ENCODE measurements at places on chromosomes 1 and 21.
A peak's percentile ranks its signal among the peaks of the same experiment; 100 is the strongest.

- DNase-seq, result no peak
Measured at GRCh38 chr1:172941945-172942344, 108.8 kb downstream of the TNFSF18 start.

- DNase-seq, result no peak
Measured at GRCh38 chr1:217602380-217602779, 28.5 kb downstream of the GPATCH2 start.

GRCh38 chr1:221761354-221762002 is 19.6 kb upstream of the DUSP10 start:
- DNase-seq, result no peak

DNA sequence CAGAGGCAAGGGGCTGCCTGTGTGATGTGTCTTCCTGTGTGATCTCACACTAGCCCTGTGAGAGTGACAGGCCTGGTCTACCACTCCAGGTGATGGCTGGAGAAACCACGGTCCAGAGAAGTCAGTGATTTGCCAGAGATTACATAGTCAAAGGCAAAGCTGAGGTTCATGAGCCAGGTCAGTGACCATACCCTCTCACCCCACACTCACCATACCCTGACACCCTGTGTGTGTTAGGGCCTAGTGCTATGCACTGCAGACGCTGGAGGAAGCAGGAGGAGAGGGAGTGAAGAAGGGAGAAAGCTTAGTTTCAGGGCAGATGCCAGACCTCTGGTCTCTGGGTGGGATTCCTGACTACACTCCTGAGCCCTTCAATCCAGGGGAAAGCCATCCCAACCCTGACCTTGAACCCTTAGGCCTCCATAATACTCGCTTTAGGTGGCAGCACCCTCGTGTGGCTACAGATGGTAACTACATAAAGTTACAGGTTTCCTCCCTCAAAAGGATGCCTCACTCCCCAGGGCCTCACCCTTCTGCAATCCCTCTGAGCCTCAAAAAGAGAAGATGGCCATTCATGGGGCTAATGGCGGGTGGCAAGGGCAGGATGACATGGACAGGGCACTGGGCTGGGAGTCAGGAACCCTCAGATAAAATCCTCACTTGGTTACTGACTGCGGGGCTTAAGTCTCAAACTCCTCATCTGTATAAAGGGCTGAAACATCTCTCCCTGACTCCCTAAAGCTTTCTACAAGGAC is 20.8 kb upstream of the SDC3 start:
- peak; percentile 74 for DNase-seq

DNA sequence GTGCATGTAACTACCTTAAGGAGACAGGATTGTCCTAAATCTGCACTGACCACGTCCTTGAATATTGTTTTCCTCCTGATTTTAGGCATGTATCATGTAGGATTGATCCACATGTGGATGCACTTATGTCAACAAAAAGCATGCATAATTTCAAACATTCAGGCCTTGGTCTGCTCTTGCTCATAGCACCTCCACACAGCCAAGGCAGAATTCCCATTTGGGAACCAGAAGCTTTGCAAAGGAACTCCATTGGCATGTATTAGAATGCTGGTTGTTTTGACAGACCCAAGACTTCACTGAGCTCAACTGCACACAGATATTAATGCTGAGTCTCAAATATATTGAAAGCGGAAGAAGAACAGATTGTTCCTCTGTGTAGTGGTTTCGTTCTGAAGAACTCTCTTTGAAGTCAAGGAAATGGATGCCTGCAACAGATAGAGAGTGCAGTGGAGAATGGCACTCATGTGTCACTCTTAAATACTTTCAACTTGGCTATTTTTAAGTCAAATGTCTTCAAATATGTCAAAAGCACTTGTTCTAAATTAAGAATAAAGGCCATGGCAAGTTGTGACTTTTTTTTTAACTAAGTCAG is 387.6 kb downstream of the LTN1 start:
- no peak for DNase-seq

GRCh38 chr21:37695111-37695510 is 221.1 kb downstream of the KCNJ6 start:
- DNase-seq, result no peak

- DNase-seq, result no peak
Measured at GRCh38 chr1:184260382-184260781, 126.4 kb upstream of the C1orf21 start.

- DNase-seq, result peak; percentile 72
Measured at GRCh38 chr1:235326719-235327558, 1.0 kb downstream of the ARID4B start.

DNA sequence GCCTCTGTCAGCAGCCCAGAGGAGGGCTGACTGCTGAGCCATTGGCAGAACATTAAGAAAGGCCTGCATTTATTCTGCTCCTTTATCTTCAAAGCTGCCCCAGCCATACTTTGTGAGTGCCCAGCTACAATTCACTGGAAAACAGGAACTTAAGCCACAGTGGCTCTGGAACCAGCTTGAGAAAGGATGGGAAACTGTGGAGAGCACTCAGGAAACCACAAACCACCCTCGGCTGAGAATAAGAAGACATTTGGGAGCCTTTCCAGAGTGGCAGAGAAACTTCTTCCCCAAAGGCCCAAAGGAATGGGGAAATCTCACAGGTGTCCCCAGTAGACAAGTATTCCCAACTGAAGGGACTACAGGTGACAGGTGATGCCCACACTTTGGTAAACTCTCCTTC is 1.8 kb downstream of the LAMB3 start:
- DNase-seq, result no peak

- DNase-seq, result peak; percentile 35
Measured at GRCh38 chr1:172588296-172589291, 55.6 kb downstream of the SUCO start.

DNA sequence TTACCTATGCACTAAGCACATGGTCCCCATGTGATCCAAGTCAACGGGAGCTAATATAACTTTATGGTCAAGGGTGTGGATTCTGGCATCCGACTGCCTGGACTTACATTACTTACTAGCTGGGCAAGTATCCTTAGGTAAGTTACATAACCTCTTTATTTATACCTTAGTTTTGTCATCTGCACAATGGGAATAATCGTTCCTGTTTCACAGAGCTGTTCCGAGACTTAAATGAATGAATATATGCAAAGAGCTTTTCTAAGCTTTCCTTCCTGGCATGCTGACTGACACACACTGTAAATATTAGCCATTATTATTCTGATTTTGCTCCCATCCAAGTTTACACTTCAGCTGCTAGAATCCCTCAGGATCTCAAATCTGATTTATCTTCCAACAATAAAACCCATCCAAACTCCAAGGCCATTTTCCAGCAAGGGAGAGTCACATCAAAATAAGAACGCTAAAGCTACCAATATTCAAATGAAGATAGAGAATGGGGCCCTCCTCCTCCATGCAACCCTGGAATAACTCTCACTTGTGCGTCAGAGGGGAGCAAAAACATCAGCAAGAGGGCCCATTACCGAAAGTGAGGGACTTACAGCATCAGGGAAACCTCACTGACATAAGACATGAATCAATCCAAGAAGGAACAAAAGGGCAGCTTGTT is 115.6 kb upstream of the KAZN start:
- DNase-seq, result no peak

- peak; percentile 82 for DNase-seq
Measured at GRCh38 chr1:181038399-181038873, 4.7 kb downstream of the MR1 start.

- DNase-seq, result no peak
Measured at GRCh38 chr21:26945916-26946675, 20.8 kb downstream of the ADAMTS5 start.

- no peak for DNase-seq
Measured at GRCh38 chr1:53651356-53651755, 87.6 kb downstream of the GLIS1 start.

DNA sequence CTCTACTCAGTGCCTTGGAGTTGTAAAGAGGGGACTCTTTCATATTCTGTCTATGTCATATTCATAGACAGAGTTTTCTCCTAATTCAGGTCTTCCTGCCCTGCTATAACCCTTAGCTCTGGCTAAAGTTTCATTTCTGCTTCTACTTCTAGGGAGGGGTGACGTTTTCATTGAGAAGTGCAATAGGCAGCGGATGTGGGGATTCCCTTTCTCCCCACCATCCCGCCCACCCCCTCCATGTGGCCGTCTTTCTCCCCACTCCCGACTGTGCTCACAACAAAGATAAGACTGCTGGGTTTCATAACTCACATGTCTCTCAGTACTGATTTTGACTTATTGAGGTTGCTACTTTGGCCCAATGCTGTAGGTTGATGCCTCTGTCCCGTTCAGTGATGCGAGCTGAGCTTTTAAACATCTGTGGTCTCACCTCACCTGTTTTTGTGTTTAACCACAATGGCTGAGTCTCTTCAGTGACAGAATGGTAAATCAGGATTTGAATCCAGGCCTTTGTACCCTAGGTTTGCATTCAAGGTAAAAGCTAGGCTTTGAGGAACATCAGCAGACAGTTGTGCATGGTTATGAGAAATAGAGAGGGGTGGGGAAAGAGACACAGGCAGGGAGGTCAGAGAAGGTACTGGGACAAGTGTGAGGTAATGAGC is 7.8 kb upstream of the KIF14 start:
- no peak for DNase-seq

DNA sequence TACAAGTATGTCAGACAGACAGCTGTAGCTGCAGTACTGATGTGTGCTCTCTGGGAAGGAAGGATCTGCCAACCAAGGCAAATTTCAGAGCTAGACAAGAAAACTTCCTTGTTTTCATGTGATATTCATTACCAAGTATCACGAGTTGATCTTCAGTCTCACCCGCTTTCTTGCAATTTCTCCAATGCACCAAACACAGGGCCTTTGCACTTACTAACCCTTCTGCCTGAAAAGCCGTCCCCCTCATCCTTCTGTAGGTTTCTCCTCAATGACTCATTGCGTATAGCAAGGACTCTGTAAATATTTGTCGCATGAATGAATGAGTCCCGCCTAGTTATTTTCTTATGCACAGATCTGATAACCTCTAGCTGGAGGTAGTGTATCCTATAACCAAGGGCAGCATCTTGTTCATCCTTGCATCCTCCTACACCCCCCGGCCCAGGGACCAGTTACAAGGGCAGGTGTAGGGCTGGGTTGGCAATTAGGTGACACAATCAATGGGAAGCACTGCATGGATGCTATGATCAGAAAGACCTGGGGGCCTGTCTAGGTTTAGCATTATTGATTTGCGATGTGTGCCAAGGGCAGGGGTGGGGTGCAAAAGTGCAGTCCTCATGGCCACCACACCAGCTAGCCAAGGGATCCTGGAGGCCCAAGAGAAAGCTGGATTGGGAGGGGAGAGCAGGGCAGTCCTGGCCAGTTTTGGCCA is 51.4 kb upstream of the GPR157 start:
- peak; percentile 77 for DNase-seq

DNA sequence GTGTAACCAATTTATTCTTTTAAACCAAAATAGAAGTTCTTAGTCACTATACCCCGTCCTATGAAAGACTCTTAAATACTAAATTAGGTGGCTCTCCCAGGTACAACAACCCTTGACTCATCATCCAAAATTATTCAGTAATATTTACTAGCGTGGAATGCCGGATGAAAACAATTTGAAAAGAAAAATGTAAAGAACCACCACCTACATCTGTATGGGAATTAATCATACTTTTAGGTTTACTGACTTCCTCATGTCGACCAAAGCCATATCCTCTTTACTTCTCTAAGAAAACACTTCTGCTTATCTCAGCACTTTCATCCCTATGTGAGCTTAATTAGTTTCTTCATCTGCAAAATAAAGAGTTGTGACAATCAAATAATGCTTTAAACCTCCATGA is 139.6 kb downstream of the AKT3 start:
- no peak for DNase-seq

- no peak for DNase-seq
Measured at GRCh38 chr1:40344597-40344996, 27.5 kb upstream of the COL9A2 start.

DNA sequence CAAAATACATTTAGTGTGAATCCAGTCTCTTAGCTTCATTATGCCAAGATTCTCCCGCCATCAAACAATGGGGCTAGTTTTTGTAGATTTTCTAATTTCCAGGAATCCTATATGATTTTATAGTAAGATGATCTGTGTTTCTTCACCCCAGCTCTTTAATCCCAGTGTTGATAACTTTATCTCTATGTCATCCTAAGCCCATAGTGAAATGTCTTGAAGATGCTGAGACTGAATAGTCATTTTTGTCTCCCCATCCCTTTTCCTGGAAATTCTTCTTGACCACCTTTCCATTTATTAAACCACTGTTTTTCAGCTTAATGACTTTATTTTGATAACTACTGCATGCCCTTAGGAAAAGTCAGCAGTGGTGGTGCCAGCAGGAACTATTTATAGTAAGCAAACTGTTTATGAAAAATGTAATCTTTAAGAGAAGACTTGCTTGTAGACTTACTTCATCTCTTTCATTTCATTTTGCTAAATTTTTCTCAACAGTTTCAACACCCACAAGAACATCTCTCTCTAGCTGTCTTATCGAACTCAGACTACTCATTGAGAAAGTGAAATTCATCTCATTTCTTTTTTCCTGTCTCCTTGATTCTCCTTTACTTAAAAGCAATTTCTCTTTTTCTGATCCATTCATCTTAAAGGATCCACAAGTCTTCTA is 116.6 kb downstream of the NTMT2 start:
- no peak for DNase-seq

DNA sequence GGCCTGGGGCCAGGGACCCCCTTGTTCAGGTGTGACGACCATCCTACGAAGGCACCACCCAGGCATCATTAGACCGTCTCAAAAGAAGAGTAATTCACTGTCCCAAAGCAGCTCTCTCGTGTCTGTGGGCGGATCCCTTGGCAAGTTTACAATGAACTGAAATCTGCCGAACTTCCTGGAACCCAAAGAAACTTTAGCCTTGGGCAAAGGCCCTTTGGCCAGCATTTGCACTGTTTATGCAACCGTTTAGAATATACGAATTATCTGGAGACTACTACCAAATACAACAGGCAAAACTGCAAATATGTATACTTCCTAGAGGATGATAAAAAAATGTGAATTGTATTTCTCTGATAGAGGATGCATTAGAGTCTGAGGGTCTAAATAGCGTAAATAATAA is 1.4 kb upstream of the SOD1 start:
- DNase-seq, result no peak

- DNase-seq, result no peak
Measured at GRCh38 chr1:218850367-218850766, 323.3 kb upstream of the LYPLAL1 start.

- no peak for DNase-seq
Measured at GRCh38 chr1:21322681-21323016, 32.4 kb upstream of the ECE1 start.

DNA sequence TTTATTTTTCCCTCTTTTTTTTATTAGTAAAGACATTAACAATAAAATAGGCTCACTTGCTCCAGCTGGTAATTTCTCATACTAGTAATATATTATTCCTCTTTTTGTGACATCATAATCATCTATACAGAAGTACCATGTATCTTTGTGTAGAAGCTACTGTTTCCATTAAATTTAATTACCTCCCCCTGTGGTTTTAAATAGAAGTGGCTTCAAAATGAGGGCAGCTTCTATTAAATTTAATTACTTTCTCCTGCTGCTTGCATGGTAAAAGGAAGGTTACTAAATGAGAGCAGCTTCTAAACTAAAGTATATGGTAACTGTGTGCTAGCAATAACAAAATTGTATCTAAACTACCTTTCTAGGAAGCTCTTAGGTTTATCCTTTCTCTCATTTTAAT is 94.0 kb downstream of the DPYD start:
- DNase-seq, result no peak

GRCh38 chr1:118918230-118918939 is 69.8 kb downstream of the TBX15 start:
- no peak for DNase-seq
